NK-92 treated with Interleukin-12 subunit alpha and Interleukin-12 subunit beta, amount 100 ng/mL, for 24 hours (cell line): ENCODE measurements at places on chromosomes 5 and 9.

- DNase-seq, result no peak
These were observed 112.5 kb downstream of the FAM174A start for GRCh38 chr5:100647461-100648230.

GRCh38 chr9:3585606-3586005 is 59.8 kb upstream of the RFX3 start:
- no peak for DNase-seq

DNA sequence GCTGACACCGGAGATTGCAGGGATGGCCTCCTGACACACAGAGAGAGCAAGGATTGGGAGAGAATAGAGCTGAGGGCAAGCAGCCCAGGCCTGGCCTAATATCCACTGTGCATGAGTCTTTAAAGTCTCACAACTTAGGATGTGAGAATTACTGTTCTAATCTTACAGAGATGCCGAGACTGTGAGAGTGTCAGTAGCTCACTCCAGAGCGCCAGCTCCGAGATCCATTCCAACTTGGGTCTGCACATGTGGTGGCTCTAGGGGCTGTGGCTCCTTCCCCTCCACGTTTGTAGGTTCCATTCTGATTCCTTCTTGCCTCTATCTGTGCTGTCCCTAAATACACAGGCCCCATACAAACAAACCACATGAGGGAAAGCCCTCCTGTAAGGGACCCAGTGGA is 304.6 kb downstream of the MLLT3 start:
- no peak for DNase-seq

GRCh38 chr9:7520396-7520795 is 279.2 kb downstream of the DMAC1 start:
- no peak for DNase-seq

- no peak for DNase-seq
These were observed 7.9 kb upstream of the OXCT1 start for GRCh38 chr5:41878173-41878572.

GRCh38 chr5:171415115-171415730 is 4.2 kb upstream of the FGF18 start:
- DNase-seq, result no peak

GRCh38 chr5:166356096-166356495 is 1935.3 kb upstream of the WWC1 start:
- DNase-seq, result no peak

DNA sequence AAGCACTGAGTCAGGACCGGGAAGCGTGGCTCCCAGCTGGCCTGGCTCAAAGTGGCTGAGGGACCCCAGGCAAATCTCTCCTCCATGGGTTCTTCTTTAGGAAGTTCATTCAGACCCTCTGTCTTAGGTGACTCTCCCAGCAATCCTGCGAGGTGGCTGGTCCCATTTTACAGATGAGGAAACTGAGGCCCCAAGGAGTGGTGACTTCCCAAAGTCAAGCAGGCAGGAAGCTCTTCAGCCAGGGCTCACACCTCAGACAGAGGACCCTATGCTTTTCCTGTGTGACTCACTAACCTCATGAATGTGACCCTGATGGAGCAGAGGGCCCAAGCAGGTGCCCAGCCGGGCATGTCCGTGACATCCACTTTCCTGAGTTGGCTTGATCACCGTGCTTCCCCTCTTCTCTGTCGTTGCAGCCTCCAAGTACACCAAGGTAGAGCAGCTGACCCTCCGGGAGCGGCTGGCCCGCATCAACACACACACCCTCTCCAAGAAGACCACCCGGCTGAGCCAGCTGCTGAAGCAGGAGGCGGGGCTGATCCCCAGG is 36.5 kb downstream of the ARHGEF37 start:
- DNase-seq, result no peak

DNA sequence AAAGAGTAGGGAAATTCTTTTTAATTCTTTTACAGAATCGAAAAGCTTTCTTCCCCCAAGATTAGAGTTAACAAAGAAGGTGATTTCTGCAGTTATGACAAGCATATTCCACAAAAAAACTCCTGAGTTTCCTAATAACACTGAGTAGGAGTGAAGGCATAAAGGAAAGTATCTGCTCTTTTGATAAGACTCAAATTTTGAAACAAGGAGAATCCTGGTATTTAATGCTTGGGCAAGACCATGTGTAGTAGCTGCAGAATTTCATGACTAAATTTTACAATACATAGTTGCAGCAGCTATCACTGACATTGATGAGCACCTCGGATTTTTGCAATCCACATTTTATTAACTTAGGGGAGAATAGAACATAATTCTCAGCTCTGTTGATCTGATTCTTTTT is 92.6 kb downstream of the MARCHF3 start:
- no peak for DNase-seq

GRCh38 chr9:22044583-22044982 is 35.5 kb upstream of the CDKN2B start:
- no peak for DNase-seq

DNA sequence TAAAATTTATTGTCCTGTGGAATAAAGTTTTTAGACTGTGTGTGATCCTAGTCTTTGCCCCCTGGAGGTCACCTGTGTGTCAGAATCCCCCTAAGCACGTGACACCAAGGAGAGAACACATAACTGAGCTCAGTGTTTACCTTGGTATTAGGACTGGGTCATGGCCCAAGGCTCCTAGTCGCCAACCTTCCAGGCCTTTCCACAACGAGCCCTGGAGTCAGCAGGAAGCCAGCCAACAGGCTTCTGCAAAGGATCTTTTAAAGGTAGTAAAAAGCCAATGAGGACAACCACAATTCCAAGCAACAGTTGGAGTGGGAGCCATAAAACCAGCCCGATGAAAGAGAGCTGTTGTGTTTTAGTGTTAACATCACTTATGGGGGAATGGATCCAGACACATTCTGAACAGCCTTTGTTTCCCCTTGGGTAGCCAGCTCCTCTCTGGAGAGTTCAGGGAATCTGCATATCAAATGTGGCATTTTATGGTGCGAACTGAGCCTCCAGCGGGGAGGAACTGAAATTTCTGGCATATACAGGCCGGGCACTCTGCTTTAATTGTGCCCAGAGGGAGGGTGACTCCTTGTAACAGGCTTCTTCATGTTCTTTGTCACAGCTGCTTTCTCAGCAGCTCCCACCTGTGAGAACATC is 239.9 kb downstream of the FSTL4 start:
- no peak for DNase-seq

- DNase-seq, result no peak
These were observed 42.0 kb downstream of the ITK start for GRCh38 chr5:157222506-157223230.

- no peak for DNase-seq
These were observed 26.4 kb upstream of the TOMM5 start for GRCh38 chr9:37618817-37619216.

- no peak for DNase-seq
These were observed 1045.6 kb upstream of the WWC1 start for GRCh38 chr5:167245868-167246267.

DNA sequence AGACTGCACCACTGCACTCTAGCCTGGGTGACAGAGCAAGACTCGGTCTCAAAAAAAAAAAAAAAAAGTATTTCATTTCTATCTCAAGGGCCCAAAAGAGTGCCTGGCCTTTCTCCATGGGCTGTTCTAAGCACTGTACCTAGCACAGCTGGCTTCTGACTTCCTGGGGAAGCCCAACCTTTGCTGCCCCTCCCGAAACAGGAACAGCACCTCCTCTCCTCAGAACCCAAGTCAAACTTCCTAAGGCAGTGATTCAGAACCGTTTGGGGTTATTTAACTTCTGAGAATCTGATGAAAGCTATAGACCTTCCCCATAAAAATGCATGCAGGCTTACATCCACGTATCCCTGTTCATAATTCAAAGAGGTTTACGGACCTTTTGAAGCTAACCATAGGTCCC is 57.8 kb downstream of the NRG2 start:
- DNase-seq, result no peak

DNA sequence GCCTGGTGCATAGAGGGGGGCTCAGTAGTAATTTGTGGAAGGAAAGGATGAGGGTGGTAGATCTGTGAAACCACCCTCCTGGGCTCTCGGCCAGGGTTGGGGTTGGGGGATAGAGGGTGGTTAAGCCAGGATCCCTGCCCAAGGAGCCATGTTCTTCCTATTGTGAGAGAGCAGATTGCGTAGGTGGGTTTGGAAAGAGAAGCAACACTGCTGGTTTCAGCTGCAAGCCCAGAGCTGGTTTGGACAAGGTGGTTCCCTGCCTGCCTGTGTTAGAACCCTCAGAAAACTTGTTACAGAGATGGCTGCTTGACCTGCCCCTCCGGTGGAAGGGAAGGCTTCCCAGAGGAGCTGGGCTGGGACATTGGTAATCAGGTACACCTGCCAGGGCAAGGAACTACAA is 131.2 kb upstream of the HAND1 start:
- DNase-seq, result no peak

DNA sequence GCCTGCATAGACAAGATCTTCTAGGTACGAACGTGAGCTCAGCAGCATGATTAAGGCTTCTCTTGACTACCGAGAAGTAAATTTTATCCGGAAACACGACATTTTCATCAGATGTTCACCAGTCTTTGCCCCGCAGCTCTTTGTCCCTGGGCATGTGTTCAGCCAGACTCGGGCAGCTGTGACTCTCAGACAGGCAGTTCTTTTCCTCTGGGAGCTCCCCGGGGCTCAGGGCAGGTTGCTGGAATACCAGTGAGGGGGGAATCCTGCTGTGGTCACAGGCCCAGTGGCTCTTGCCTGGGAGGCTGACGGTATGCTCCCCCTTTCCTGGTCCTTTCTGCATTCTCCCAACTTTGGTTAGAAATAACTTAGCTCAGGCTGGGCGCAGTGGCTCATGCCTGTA is 186.1 kb downstream of the GNA14 start:
- DNase-seq, result no peak

DNA sequence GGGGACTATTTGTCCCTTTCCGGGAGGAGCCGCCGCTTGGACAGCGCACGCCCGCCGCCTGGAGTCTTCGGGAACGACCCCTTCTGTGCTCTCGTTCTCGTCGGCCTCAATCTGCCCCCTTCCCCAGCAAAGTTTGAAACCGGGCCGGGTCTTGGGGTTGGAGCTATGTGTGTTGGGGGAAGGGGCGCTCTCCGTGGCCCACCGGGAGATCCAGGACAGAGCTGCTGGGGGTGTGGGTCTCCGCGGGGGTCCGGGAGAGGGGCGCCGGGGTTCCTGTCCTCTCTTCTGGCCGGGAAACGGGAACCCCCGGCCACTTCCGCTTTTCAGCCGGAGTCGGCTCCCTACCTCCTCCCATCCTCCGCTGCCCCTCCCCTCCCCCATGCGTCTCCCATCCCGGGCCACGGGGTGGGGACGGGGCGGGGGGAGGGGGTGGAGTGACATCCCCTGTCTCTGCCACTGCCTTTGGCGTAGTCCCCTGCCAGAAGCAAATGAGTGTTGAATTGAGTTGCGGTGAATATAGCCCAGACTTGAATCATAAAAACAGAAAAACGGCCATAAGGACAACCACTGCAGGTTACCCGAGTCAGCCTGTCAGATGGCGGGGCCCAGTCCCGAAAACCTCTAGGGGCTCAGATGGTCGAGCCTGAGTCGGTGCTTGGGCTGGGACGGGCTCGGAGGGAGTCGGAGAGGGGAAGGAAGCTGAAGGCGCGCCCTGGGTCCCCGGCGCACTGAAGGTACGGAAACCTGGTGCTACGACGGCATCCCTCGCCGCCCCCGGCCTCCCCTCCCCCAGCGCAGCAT is 1.1 kb downstream of the CPLX2 start:
- DNase-seq, result no peak

DNA sequence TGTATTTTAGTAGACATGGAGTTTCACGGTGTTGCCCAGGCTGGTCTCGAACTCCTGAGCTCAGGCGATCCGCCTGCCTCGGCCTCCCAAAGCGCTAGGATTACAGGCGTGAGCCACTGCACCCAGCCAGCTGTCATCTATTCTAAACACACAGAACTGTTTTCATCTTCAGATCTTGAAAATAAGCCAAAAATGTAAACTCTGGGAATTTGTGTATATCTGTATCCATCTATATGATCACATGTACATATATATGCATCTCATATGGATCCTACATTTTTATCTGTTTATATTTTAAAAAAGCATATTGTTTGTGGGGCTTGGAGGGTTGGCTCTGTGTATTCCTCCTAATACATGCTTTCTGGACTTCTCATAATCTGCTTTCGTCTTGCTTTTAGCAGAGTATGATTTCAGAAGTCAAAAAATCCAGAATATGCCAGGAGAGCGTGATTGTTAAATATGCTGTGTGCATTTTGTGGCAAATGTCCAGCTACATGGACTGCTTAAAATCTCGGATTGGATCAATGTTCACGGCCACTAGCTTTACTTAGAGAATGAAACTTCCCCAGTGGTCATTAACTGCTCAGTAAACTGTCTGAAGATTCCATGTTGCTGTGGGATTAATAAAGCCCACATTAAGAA is 274.4 kb upstream of the IRX1 start:
- DNase-seq, result no peak

DNA sequence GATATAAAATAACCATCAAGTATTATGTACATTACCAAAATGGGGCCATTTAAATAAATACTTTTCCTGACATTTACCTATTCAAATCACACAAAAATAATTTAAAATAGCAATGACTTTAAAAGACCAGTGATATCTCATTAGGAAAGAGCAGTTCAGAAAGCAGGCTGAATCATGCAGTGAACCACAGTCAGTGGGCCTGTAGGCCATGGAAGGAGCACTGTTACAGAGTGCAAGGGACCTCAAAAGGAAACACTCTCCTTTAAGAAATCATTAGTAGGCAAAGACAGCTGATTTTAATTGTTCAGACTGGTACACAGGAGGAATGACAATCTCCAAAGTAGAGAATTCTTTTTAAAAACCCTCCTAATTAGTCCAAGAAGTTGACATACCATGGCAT is 283.5 kb upstream of the EFNA5 start:
- no peak for DNase-seq

- DNase-seq, result no peak
These were observed 451.3 kb upstream of the KLF4 start for GRCh38 chr9:107940616-107941595.

GRCh38 chr5:146007270-146007669 is 70.9 kb downstream of the SH3RF2 start:
- no peak for DNase-seq

- DNase-seq, result no peak
These were observed 16.2 kb downstream of the SLC6A3 start for GRCh38 chr5:1429066-1429465.

- no peak for DNase-seq
These were observed 60.3 kb downstream of the HABP4 start for GRCh38 chr9:96510258-96510657.

GRCh38 chr9:33781736-33782135 is 13.6 kb upstream of the PRSS3 start:
- DNase-seq, result no peak

DNA sequence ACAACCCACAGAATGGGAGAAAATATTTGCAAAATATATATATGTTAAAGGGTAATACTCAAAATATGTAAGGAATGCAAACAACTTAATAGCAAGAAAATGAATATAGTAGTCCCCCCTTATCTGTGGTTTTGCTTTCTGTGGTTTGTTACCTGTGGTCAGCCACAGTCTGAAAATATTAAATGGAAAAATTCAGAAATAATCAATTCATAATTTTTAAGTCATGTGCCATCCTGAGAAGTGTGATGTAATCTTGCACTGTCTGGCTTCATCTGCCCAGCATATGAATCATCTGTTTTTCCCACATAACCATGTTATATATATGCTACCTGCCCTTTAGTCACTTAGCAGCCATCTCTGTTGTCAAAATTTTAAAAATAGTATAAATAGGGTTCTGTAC is 11.7 kb downstream of the CER1 start:
- no peak for DNase-seq
